ENCODE measurements at places on chromosomes 12 and 14. TPM values are rescaled to one million over a fixed set of nuclear protein-coding genes. Genes with fewer than 3 reads are reported as not detected.

DNA sequence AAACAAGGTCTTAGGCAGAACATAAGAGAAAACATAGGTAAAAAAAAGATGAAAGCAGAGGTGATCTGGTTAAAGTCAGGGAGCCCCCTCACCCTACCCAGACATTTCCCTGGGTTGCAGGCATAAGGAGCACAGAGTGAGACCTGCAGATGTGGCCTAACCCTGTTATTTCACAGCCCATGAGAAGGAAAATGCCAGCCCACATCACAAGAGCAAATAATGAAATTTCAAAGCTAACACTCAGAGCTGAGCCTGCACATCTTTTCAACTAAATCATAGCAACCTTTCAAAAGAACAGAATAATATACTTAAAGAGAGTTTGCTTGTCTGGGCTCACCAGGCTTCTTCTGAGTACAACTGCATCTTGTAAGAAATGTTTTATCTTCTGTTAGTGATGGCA lies 295.4 kb downstream of the RPAP3 start:
- H3K27ac ChIP-seq = no peak overlapping the region
- H3K4me3 ChIP-seq = no peak overlapping the region
- no peaks in the 10 kb centered on the region for H3K36me3 ChIP-seq
- H3K4me1 ChIP-seq = 0 out of 2 replicates have a peak, but pooled peaks cover 8% of the 10 kb centered on the region
- H3K27me3 ChIP-seq = no peaks in the 10 kb centered on the region
- DNase-seq = no peak

DNA sequence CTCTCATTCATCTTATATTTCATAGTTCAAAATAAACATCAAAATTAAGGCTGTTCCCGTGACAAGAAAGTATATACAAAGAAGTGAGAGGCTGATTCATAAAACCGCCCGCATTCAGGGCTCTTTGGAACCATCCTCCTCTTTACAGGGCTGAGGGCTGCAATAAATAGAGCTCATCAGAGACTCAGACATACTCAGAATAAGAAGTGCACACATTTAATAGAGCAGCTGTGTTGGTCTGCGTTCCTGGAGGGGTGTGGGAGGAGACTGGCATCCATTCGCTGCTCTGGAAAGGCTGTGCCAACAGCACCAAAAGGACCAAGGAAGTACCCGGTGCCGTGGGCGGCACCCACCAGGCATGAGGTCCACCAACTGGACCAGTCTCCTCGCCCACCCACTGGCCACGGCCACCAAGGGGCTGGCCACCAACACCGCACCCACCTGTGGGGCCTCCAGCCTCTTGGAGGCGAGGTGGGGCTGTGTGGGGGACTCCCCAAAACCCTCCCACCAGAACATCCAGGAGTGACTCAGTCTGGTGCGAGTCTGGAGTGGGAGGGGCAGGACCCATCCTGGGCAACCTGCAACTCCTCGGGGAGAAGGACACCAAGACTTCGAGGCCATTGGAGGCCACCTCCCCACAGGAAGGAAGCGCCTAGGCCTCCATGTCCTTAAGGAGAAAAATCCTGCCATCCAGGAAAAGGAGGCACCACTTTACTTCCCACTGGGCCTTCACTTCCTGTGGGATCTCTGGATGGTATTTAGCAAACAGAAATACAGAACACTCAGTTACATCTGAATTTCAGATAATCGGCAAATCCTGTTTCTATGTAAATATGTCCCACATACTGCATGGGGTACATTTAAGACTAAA lies 32.7 kb downstream of the VCPKMT start:
- H3K27ac ChIP-seq = no peak overlapping the region
- DNase-seq = no peak
- no peaks in the 10 kb centered on the region for H3K36me3 ChIP-seq
- H3K27me3 ChIP-seq = no peaks in the 10 kb centered on the region
- peaks cover 10% of the 10 kb centered on the region for H3K4me1 ChIP-seq
- H3K4me3 ChIP-seq = no peak overlapping the region

- no peaks in the 10 kb centered on the region for H3K36me3 ChIP-seq
- H3K4me3 ChIP-seq = no peak overlapping the region
- H3K27ac ChIP-seq = no peak overlapping the region
- DNase-seq = no peak
- no peaks in the 10 kb centered on the region for H3K4me1 ChIP-seq
- no peaks in the 10 kb centered on the region for H3K27me3 ChIP-seq
Observed at GRCh38 chr14:104281768-104282301, 143.4 kb downstream of the KIF26A start.

The IRAK3 gene
- 1.6 TPM for total RNA-seq

The HOXC10 gene
- not detected for total RNA-seq
